ENCODE measurements at places on chromosomes 6 and 20.

DNA sequence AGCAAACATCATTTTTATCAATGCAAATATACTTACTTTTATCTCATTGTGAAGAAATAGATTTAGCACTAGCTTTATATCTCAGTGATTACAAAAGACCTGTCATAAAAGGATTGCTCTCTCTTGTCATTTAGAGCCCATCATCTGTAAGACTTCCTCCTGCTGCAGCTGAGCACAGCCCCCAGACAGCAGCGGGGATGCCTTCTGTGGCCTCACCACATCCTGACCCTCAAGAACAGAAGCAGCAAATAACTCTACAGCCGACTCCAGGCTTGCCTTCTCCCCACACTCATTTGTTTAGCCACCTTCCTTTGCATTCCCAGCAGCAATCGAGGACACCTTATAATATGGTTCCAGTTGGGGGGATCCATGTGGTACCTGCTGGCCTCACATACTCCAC, 127.0 kb upstream of the EDN1 start:
- peak; percentile 55 for DNase-seq

- DNase-seq, result no peak
Measured at GRCh38 chr6:12356983-12357972, 67.1 kb downstream of the EDN1 start.

DNA sequence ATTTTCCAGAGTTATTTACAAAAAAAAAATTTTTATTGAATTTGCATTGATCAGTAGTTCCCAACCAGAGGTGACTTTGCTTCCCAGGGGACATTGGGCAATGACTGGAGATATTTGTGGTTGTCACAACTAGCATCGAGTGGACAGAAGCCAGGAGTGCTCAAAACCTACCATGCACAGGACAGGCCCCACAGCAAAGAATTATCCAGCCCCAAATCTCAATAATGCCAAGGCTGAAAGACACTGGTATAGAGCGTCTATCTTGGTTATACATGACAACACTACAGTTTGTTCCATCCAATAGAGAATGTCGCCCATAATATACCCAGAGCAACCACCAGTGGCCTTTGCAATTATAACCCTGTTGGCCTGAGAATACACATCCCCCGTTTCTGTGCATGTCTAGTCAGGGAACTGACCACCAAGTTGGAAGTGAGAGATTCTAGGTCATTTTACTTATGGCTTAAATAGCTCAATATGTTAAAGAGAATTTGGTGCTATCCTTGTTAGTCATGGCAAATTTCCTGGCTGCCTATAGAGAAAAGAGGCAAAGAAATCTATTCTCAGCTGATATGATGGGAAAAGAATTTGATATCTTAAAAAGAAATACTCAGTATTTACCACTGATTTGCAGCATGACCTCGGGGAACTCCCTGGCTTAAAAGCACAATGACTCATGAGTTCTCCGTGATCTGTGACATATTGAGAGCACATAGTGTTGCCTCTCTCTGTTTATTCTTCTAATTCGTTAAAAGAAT, 76.0 kb upstream of the ADTRP start:
- DNase-seq, result no peak

GRCh38 chr6:7542065-7542873, 798 bp downstream of the DSP start:
- peak; percentile 5 for DNase-seq

- DNase-seq, result no peak
Measured at GRCh38 chr6:131062241-131063027, 611 bp downstream of the EPB41L2 start.

DNA sequence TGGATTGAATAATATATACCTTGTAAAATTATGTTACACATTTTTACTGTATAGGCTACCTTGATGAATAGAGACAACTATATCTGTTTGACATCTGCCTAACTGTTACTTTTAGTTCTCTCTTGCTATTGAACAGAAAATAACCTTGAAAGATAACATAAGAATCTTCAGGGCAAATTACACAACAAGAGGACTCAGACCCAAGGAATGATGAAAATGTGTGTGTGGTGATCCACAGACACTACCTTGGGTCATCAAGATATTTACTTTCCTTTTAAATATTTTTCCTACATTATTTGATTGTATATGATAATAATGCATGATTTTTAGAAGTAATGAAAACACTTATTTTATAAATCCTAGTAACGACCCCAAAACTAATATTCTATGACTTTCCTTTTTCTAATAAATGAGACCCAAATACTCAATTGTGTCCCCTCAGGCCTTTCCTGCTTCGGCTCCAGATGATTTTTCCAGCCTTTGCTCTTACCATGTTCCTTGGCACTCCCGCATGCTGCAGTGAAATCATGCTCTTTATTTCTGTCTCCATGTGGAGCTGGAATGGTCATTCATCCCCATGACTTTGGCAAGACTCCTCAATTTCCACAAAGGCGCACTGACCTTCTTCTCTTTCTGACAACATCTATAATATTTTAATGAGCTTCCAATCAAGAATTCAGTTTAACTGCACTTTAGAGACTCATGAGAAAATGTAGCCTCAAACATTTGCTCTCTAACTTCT, 187.6 kb downstream of the EPM2A start:
- no peak for DNase-seq

GRCh38 chr6:6823568-6824224, 235.2 kb downstream of the LY86 start:
- DNase-seq, result no peak

GRCh38 chr6:139391709-139392108, 17.3 kb upstream of the CITED2 start:
- DNase-seq, result no peak

DNA sequence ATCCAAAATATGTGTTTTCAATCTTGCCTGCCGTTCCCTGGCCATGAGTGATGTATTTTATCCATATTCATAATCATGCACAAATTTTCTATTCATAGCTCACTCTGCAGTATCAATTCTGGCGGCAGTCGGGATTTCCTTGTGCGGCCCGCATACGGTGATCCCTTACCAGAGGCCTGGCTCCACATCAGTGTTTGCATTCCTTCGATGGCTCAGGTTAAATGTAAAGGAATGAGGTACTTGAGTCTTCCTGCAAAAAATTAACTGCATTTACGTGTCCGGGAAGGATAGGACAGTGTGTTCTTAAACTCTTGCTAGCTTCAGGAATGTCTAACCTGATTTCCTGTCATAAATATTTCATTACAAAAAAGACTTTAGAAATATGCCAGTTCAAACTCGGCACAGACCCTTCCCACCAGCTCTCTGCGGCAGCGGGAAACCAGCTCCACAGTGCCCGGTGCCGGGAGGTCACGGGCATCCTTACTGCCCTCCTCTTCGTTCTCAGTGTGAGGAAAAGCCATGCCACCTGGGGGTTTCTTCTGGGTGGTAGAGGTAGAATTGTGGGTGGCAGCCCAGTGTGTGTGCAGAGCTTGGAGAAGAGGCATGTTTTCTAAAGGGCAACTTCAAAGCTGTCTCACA, 154.5 kb downstream of the MOXD1 start:
- DNase-seq, result no peak
